Cortex of kidney (tissue), 1 donor: ENCODE measurements at places on chromosomes 5 and 9.

DNA sequence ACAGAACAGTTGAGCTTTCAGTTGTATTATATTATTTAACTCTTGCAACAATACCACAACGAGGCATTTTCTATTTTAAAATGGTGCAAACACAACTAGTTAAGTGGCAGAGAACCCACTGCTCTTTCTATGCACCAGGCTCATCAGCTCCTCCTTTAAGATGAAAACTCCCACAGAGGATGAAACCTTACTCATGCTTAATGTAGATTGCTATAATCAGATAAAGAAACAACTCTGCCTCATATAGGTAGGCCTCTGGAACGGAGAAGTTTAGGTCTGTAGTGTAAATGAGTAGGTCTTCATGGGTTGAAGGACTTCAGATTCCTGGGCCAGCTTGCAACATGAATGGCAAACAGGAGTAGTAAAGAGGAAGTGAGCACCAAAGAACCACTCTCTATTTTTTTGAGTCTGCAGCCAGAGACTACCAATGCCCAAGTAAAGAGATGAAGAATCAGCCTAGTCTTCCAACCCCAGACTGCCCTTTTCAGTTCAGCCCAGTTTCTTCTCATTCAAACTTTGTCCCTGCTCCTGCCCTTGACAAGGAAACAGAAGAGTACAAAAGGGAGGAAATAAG, 33.9 kb downstream of the HACD4 start:
- DNase-seq, result no peak

GRCh38 chr5:123811831-123812230, 299.9 kb downstream of the CSNK1G3 start:
- DNase-seq, result no peak

DNA sequence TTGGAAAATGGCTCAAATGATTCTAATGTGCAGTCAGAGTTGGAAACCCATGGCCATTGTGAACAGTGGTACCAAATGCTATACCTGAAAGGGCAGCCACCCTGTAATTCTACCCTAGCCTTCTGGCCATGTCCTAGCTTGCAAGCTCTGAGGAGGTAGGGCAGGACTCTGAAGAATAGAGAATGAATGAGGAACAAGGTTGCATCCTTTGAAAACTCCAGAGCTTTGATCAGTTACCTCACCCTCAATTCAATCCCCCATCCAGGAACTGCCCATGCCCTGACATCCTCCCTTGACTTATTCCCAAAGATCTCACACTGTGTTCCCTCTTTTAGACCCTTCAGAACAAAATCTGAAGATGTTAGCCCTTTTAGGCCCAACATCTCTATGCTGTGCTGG, 17.8 kb upstream of the ERMP1 start:
- no peak for DNase-seq

- DNase-seq, result no peak
Observed at GRCh38 chr5:131505237-131505908, 129.7 kb downstream of the RAPGEF6 start.

DNA sequence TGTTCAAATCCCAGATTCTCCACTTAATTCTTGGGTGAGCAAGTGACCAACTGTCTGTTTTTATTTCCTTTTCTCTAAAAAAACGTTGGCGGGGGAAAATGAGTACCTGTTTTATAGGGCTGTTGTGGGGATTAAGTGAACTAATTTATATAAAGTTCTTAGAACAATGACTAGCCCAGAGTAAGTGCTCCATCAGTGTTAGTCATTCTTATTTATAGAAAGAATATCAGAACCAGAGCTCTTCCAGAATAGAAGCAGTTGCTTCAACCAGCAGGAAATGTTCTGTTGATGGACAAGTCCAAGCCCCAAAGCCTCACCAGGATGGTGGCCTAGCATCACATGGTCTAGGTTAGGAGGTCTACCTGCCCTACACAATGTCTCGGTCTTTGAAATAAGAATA, 379.2 kb downstream of the ACTL7B start:
- DNase-seq, result no peak

GRCh38 chr5:135977375-135977928, 22.7 kb upstream of the LECT2 start:
- DNase-seq, result no peak

GRCh38 chr5:45261125-45261524, 435.1 kb downstream of the HCN1 start:
- DNase-seq, result no peak

GRCh38 chr5:161150441-161150988, 298.5 kb upstream of the ATP10B start:
- DNase-seq, result no peak

GRCh38 chr5:173727839-173728778, 111.7 kb upstream of the BOD1 start:
- no peak for DNase-seq

DNA sequence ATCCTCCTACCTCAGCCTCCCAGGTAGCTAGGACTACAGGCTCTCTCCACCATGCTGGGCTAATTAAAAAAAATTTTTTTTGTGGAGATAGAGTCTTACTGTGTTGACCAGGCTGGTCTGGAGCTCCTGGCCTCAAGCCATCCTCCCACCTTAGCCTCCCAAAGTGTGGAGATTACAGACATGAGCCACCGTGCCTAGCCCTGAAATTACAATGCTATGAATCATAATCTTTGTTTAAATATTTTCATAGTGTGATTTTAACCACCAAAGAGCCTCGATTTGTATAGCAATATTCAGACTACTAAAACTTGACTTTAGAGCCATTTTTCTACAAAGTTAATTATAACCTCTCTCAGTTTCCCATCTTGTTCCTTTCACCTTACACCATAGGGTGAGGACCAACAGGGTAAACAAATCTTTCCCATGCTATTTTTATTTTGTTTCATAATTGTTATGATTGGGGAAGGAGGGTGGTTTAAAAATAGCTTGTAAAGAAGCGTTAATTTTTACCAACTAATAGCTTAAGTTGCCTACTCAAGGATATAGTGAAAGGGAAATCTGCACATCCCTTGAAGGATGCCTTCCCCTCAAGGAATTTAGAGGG, 32.7 kb downstream of the UBE2D2 start:
- DNase-seq, result no peak

GRCh38 chr5:37840053-37841034, 503 bp upstream of the GDNF start:
- DNase-seq, result no peak

- DNase-seq, result no peak
Observed at GRCh38 chr5:166772770-166773169, 1518.7 kb upstream of the WWC1 start.

DNA sequence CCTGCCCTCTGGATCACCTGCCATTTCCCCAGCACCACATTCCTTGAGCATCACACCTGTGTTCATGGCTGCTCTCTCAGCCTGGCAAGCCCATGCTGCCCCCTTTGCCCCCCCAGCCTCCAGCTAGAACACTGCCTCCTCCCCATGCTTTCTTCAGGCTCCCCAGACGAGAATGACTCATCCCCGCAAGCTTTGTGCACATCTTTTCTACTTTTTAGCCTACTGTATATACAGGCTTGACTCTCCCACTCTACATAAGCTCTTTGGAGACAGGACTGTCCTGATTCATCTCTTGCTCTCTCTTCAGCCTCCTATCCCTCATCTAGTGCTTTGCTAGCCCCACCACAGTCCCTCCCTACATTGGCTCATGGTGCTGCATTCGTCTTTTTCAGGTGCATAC, 19.9 kb upstream of the GLIPR2 start:
- DNase-seq, result no peak

DNA sequence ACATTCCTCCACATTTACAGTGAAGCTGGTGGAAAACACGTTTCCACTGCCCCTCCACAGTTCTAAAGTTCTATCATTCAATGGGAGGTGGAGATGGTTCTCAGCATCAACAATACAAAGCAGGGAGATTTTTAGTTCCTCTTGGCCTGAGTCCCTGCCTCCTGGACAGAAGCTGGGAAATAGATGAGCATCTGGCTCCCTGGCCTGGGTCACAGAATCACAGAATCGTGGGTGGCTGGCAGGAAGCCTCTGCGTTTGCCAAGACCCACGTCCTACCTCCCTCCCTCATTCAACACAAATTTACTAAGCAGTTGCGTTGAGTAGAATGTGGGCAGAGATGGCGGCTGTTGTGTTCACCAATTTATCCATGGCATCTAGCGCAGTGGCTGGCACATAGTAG, 5.2 kb upstream of the PPARGC1B start:
- DNase-seq, result no peak

DNA sequence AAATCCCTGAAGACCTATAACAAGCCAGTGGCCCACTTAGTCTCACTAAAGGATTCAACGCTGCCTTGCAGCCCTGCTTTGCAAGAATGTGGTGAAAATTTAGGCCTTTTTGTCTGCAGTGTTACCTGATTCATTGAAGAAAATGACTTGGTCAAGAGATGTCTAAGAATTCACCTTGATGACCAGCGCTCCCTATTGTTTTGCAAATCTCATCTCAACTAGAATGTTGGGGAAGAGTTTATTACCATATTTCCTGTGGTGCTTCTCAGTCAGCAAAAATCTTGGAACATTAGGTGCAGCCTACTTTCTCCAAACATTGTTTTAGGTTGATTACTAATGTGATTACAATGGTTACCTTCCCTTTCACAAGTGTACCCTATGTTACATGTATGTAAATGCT, 53.5 kb downstream of the PLK2 start:
- no peak for DNase-seq

DNA sequence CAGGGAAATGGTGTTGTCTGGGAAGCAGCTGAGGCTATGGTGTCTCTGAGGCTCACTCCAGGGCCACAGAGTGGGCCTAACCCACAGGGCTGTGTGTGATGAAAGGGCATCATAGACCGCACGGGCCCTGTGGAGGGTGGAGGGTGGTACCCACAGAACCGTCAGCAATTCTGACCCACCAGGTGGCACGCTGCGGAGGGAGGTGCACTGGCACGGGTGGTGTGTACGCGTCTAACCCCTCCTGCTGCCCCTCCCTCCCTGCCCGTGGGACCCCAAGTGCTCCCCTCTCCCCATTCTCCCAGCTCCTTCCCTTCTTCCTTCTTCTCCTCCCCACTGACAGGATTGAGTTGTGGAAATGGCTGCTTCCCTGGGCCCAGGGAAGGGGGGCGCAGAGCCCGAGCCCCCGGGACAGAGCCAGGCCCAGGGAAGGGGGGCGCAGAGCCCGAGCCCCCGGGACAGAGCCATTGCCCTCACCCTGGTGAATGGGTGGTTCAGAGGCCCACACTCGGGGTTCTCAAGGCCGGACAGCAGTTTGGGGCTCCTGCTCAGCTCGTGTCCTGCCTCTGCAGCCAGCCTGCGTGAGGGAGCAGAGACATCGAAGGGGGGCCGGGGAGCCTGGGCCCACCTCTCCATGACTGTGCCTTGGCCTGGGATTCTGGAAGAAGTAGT, 6.8 kb downstream of the LCN10 start:
- no peak for DNase-seq

GRCh38 chr9:78539188-78539587, 242.3 kb downstream of the PSAT1 start:
- DNase-seq, result no peak

GRCh38 chr5:157865781-157866180, 6.8 kb upstream of the CLINT1 start:
- no peak for DNase-seq

- DNase-seq, result no peak
Observed at GRCh38 chr5:78720997-78721396, 72.4 kb upstream of the LHFPL2 start.

DNA sequence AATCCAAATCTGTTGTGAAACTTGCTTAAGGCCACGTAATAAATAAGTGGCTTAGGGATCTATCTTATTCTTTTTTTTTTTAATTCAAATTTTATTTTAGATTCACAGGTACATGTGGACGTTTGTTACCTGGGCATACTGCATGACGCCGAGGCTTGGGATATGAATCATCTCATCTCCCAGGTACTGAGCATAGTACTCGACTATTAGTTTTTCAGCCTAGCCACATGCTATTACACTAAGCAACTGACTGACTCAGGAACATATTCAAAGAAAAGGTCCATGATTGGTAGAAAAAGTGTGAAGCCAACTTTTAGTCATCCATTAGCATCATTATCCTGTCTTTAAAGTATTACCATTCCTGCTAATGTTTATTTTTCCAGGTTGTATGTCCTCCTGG, 1103.5 kb upstream of the DMAC1 start:
- DNase-seq, result no peak

- DNase-seq, result no peak
Observed at GRCh38 chr9:91856419-91856818, 93.6 kb downstream of the ROR2 start.

DNA sequence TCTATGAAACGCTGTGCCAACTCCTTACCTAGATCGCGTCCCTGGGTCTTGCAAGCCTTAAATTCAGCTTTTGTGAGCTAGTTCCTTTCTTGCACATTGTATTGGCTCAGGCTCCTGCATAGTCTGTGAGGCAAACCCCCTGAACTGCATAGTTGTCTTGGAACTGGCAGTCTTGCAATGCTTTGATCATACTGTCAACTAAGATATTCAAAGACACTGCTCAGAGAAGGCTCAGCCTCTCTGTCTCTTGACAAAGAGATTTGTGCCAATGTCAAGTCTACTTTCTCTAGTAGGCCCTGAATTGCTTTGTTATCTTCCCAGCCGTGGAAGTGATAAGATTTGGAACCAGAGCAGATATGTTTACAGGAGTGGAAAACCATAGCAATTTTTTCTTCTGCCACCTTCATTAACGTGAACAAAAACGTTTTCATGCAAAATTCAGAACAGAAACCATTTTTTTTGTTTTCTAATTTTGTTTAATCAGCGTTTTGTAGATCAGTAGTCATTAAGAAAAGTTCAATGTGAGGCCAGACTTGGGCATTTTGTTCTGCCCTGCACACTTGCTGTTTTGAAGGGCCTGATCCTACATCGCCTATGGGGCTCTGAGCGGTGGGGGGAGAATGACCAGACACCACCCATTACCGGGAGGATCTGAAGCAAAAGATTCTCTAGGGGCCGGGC, 27.6 kb upstream of the ENTREP1 start:
- DNase-seq, result no peak

GRCh38 chr9:134233022-134233421, 68.7 kb upstream of the RNU6ATAC start:
- no peak for DNase-seq

GRCh38 chr5:153674356-153674755, 183.9 kb downstream of the GRIA1 start:
- DNase-seq, result no peak

DNA sequence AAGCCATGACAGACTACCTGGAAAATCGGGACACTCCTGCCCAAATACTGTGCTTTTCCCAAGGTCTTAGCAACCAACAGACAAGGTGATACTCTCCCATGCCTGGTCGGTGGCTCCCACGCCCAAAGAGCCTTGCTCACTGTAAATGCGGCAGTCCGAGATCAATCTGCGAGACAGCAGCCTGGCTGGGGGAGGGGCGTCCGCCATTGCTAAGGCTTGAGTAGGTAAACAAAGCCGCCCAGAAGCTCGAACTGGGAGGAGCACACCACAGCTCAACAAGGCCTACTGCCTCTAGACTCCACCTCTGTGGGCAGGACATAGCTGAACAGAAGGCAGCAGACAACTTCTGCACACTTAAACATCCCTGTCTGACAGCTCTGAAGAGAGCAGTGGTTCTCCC, 272.1 kb upstream of the CCNG1 start:
- no peak for DNase-seq

- DNase-seq, result no peak
Observed at GRCh38 chr5:141743866-141744272, 61.8 kb upstream of the ARAP3 start.

GRCh38 chr9:16459421-16460148, 410.9 kb downstream of the BNC2 start:
- no peak for DNase-seq

- DNase-seq, result no peak
Observed at GRCh38 chr9:133612816-133613215, 3.6 kb upstream of the FAM163B start.

- no peak for DNase-seq
Observed at GRCh38 chr9:137448602-137448962, 7.4 kb upstream of the ENTPD8 start.

GRCh38 chr9:70100362-70100761, 56.7 kb downstream of the MAMDC2 start:
- no peak for DNase-seq
